Myometrial cell (primary cell): ENCODE measurements at places on chromosomes 4 and X. TPM values are rescaled to one million over a fixed set of nuclear protein-coding genes. Genes with fewer than 3 reads are reported as not detected.

ZNF157 gene
- total RNA-seq = under 0.01 TPM in 1 of 2 replicates, not detected in the other

AMTN gene
- not detected in 2 replicates for total RNA-seq

FGF2 gene
- total RNA-seq = 11.5 and 18.3 TPM in 2 replicates

SSX2 gene
- total RNA-seq = not detected in 2 replicates

RPS6KA6 gene
- 7.6 and 8.6 TPM in 2 replicates for total RNA-seq

RTL5 gene
- 0.58 and 1.2 TPM in 2 replicates for total RNA-seq

MXRA5 gene
- total RNA-seq = 0.86 and 1.2 TPM in 2 replicates

EXOC1L gene
- total RNA-seq = not detected in 2 replicates

PDLIM3 gene
- total RNA-seq = 52.8 and 60.8 TPM in 2 replicates

VCX3A gene
- total RNA-seq = not detected in 2 replicates

SULT1B1 gene
- 0.18 and 1.2 TPM in 2 replicates for total RNA-seq

FGFR3 gene
- 0.29 and 0.89 TPM in 2 replicates for total RNA-seq

PRR32 gene
- not detected in 2 replicates for total RNA-seq

ARAF gene
- total RNA-seq = 34.4 and 38.6 TPM in 2 replicates

DCHS2 gene
- not detected in 2 replicates for total RNA-seq

SERTM2 gene
- total RNA-seq = 0.71 and 1.2 TPM in 2 replicates

TRIM2 gene
- total RNA-seq = 23.1 and 30.1 TPM in 2 replicates
